AG10803 (cell line): ENCODE measurements at places on chromosomes 6 and 20.

GRCh38 chr6:80466981-80467380 lies 360.5 kb downstream of the BCKDHB start:
- no peak for DNase-seq

DNA sequence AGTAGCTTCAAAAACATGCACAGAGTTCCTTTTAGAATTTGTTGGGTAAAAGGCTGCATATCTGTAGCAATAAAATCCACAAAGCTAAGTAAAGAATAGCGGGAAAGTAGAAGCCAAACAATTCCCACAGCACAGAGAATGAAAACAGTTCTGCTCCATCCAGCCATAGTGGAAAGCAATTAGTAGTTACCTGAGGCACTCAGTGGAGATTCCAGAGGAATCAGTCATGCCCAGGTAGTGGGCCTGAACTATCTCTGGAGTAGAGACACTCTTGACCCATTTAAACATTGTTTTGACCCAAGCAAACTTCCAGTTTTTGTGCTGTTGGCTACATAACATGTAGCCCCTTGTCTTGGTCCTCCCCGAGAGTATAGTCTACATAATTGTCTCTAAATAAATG lies 559.5 kb upstream of the PTCHD4 start:
- no peak for DNase-seq

DNA sequence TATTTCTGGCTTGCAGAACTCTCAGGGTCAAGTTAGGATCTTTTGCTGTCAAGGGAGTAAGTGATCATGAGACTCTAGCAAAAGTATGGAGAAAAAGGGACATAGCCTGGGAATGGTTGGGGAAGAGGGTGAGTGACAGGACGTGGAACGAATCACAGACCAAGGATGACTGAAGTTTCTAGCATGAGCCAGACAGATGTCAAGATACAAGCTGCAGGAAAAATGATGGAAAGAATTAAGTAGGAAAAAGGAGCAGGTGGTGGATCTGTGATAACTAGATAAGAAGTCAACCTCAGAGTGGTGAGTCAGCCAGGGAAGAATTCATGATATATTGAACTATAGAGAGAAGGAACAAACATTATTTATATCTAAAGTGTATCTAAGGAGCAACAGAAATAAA lies 159.8 kb upstream of the SYNDIG1 start:
- no peak for DNase-seq

DNA sequence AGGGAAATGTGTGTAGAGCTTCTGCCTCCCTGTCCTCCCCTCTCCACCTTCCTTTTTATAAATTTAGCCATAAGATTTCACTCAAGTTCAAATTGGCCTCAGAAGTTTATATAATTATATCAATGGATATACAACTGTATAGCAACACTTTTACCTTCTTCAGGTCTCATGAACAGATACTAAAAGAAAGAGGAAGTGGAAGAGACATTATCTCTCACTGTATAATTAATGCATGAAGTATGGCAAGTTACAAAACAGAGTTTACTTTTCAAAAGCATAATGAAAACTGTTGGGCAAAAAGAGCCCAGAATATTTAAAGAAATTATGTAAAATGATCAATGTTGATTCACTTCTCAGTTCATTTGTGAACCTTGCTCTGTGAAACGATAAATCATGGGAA lies 99.7 kb downstream of the PDE7B start:
- no peak for DNase-seq

- no peak for DNase-seq
Observed at GRCh38 chr6:167502471-167502870, 177.6 kb downstream of the TTLL2 start.

GRCh38 chr6:101117393-101118135 lies 236.4 kb upstream of the ASCC3 start:
- DNase-seq, result no peak

DNA sequence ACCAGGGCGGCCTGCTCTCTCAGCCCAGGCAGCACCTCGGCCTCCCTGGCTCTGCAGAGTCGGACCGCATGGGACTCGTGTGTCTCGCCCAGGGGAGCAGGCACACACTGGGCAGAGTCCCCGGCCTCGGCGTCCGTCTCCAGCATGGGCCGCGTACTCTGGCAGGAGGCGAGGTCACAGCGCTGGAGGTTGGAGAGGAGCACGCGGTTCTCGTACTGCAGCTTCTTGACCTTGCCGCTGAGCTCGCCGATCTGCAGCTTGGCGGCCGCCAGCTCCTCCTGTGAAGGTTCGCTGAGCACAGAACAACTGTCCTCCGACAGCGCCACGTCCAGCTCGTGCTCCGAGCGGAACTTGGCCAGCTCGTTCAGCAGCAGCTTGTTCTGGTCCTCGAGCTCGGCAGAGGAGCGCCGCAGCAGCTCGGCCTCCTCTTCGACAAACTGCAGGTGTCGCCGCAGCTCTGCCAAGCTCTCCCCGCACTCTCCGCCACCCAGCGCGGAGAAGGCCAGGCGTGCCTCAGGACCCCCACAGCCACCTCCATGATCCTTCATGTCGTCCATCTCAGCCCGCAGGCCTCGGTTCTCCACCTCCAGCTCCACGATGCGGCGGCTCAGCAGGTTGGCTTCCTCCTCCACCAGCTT lies 42.0 kb upstream of the DSN1 start:
- DNase-seq, result no peak
